Psoas muscle (tissue), 8 donors: ENCODE measurements at places on chromosomes 7 and 10. TPM values are rescaled to one million over a fixed set of nuclear protein-coding genes. Genes with fewer than 3 reads are reported as not detected.

CDHR1 gene
- 0.03 TPM for polyA plus RNA-seq

PRPS1L1 gene
- polyA plus RNA-seq: not detected

PDZD7 gene
- polyA plus RNA-seq: 0.30 TPM

PTTG1IP2 gene
- polyA plus RNA-seq: not detected

CCDC3 gene
- polyA plus RNA-seq: 13.6 TPM

ARMC10 gene
- polyA plus RNA-seq: 24.2 TPM

TUBAL3 gene
- 0.06 TPM for polyA plus RNA-seq

SLC25A40 gene
- polyA plus RNA-seq: 3.1 TPM

PIP gene
- 0.18 TPM for polyA plus RNA-seq

ANK3 gene
- polyA plus RNA-seq: 51.6 TPM

SLC25A13 gene
- 31.6 TPM for polyA plus RNA-seq

UNC5B gene
- polyA plus RNA-seq: 1.3 TPM

CLIP2 gene
- polyA plus RNA-seq: 1.6 TPM

SHH gene
- 0.01 TPM for polyA plus RNA-seq

CEP55 gene
- not detected for polyA plus RNA-seq
